Activated T-helper 1 cell treated with anti-CD3 and anti-CD28 coated beads, Interleukin-2, amount 50 U/mL, for 16 hours (primary cell): ENCODE measurements at places on chromosomes 2 and 18.

DNA sequence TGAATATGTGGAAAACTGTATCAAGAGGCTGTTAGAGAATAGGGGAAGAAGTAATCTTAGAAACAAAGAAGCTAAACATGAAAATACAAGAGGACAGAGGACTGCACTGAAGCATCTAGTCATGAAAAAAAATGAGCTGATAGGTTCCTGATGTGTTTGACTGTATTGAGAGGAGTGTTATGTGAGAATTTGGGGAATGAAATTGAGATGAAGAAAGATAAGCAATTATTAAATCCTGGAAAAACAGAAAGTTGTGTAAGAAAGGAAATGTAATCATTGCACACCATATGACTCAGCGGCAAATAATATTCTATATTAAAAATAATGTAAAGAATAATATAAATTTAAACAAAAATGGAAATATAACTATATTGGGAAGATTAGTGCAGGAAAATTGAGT is 71.2 kb downstream of the SEMA4F start:
- DNase-seq, result no peak

DNA sequence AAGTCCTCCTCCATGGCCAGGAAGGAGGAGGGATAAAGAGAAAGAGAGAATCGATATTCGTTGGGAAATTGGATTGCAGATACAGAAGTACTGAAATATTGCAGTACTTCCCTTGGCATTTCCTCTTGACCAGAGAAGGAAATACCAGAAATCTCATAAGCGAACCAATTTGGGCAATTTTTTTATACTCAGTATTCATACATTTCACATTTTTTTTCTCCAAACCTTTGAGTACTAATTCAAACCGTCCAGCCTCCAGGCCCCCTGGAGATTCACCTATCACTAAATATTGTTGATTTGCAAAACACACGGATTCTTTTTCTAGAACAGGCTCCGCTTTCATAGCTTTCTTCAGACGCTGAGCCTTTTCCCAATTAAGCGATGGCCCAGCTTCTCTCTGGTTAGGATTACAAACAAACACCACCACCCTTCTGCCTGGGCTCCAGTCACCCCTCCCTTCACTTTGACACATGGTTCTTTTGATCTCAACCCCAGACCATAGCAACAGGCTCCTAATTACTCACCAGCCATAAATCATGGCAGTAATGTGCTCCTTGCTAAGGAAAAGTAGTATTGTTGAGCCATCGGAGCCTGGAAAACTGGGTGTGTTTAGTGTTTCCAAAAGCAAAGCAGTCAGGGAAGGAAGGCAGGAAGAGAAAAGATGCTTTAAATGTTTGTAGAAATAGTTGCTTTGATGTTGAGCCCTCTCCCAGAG is 138.4 kb upstream of the CCDC68 start:
- DNase-seq, result no peak

DNA sequence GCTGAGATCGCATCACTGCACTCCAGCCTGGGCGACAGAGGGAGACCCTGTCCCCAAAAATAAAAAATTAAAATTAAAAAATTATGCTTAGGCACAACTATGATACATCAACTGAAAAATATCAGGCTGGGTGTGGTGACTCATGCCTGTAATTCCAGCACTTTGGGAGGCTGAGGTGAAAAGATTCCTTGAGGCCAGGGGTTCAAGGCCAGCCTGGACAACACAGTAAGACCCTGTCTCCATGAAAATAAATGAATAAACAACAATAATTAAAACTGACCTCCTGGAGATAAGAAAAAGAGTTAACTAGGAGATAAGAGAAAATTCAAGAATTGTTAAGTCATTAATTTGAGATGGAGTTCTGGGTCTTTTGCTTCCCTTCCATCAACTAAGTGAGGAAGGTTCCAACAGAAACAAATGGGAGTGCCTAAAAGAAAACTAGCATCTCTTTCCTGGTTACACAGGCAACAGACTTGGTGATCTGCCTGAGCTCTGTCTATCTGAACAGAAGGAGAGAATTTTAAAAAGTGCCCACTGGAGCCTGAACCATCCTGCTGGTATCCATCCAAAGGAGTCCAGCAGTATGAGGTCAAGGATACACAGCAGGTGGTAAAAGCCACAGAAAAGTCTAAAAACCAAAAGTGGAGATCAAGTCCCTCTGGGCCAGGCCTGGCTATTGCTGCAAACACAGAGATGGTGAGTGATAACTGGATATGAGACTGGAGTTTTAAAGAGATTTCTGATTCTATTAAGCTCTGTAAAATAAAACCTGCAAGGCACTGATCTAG is 8.8 kb downstream of the PPM1G start:
- no peak for DNase-seq

GRCh38 chr2:184336688-184337087 is 261.6 kb upstream of the ZNF804A start:
- no peak for DNase-seq

GRCh38 chr2:226983895-226984749 is 148.3 kb downstream of the RHBDD1 start:
- no peak for DNase-seq
